Stimulated activated CD8-positive, alpha-beta memory T cell treated with anti-CD3 and anti-CD28 coated beads, Interleukin-7, amount 100 ng/mL, for 24 hours (primary cell): ENCODE measurements at places on chromosomes 5 and 9.
A peak's percentile ranks its signal among the peaks of the same experiment; 100 is the strongest.

GRCh38 chr5:2199697-2200096 lies 317.0 kb upstream of the IRX4 start:
- DNase-seq = no peak

DNA sequence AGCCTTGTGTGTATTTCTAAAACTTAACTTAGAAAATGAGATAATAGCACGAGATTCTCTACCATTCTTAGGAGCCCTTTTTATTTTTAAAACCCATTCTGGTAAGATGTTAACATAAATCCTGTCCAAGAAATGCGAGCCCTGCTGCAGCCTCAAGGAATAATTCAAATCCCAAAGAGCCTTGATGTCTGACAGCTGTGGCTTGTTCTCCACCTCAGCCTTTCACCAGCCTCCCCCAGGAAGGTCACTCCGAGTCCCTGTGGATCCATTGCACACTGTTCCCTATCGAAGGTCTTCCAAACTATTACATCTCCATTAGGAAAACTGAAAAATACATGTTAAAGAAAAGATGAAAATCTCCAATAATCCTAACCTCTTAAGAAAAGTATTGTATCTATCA lies 98.5 kb upstream of the S1PR3 start:
- no peak for DNase-seq

- no peak for DNase-seq
These were observed 29.9 kb downstream of the TUT7 start for GRCh38 chr9:86324308-86324707.

DNA sequence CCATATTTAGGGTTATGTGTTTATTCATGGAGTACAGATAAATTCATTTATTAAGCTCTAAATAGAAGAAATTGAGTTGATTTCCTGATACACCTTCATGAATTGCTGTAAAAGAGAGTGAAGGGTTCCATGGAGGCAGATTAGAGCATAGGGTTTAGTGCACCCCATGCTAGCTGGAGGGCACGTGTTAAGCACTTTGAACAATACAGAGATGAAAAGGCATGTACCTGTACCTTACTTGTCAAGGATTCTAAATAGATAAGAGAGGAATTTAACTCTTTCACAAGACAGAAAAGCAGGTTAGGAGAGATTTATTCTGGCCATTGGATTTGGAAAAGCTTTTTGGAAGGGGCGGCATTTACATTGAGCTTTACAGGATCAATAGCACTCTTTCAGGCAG lies 23.3 kb downstream of the TNFAIP8 start:
- DNase-seq = no peak

- no peak for DNase-seq
These were observed 40.0 kb upstream of the CACNA1B start for GRCh38 chr9:137837345-137838278.

GRCh38 chr9:134591082-134591571 lies 50.5 kb upstream of the COL5A1 start:
- no peak for DNase-seq

- no peak for DNase-seq
These were observed 54.5 kb upstream of the HTR4 start for GRCh38 chr5:148708854-148709253.

DNA sequence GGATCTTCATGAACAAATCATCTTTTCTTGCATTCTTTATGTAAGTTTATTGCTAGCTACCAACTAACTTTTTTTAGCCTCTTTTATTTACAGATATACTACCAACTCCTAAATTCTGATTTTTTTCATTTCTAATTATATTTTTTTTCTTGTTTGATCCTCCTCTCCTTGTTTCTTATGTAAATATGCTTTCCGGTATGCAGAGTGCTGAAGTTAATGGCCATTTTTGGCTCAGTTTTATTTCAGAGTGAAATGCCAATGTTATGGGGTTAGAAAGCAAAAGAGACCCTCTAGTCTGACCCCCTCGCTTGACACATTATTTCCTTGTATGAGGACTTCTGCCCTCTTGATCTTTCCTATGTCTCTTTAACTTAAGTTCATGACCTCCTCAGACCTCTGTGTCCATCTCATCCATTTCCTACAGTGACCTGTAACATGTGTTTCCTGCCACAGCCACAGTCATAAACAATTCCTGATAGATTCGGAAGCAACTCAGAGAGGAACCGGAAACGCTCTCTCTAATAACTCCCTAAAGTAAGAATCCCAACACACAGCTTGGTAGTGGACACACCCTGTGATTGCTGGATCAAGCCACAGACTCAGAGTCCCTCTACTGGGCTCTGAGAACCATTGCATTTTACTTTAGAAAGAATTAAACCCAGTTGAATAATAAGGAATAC lies 42.9 kb upstream of the AFAP1L1 start:
- no peak for DNase-seq

DNA sequence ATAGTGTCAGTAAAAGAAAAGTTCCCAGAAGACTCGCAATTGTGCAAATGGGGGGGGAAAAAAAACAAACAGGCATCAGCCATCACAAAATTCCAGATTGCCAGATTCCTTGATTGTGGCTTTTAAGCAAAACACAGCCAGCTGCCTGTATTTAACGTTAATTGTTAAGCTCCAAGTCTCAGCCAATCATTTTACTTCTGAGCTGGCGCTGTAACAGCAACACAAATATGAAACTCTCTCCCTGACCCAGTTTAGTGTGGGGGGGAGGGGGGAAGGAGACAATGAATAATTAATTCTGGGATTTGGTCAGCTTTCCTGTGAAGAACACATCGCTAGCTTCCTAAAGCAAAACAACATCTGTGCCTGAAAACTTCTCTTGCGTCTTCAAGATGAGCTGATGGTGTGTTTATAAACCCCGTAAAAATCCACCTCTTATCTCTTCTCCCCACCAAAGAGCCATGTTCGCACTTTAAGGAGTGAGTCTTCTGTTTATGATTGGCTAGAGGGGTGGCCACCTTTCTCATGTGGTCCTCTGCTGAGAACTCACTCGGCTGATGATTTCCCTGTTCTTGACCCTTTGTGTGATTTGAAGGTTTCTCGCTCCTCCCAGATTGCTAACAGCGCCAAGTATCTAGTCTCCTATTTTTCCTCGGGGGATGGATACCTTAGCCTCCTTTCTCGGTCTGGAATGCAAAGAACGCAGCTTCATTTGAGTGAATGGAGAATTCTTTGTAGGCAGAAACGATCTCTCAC lies 160.2 kb upstream of the DAPK1 start:
- DNase-seq = no peak

DNA sequence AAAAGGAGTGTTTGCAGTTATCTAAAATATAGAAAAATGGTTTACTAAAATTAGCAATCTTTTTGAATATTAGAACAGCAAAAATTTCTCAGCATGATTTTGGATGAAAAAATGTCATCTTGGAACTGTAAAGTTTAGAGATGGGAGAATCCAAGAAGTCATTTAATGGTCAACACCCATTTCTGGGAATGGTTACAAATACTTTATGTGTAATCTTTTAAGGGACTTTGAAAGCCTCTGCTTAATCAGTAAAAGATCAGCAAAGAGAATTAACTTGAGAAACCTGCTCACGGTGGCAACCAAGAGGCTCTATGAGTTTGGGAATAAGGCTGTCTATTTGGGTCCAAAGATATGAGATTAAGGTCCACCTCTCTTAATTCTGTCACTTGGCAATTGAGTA lies 13.0 kb downstream of the C1QTNF3 start:
- no peak for DNase-seq

GRCh38 chr9:28413471-28413870 lies 840.2 kb upstream of the C9orf72 start:
- DNase-seq = no peak

- no peak for DNase-seq
These were observed 132.3 kb upstream of the CDH12 start for GRCh38 chr5:22985446-22985845.

- no peak for DNase-seq
These were observed 112.7 kb upstream of the ITGA1 start for GRCh38 chr5:52674815-52675545.

- DNase-seq = no peak
These were observed 44.8 kb downstream of the PJA2 start for GRCh38 chr5:109364977-109365376.

DNA sequence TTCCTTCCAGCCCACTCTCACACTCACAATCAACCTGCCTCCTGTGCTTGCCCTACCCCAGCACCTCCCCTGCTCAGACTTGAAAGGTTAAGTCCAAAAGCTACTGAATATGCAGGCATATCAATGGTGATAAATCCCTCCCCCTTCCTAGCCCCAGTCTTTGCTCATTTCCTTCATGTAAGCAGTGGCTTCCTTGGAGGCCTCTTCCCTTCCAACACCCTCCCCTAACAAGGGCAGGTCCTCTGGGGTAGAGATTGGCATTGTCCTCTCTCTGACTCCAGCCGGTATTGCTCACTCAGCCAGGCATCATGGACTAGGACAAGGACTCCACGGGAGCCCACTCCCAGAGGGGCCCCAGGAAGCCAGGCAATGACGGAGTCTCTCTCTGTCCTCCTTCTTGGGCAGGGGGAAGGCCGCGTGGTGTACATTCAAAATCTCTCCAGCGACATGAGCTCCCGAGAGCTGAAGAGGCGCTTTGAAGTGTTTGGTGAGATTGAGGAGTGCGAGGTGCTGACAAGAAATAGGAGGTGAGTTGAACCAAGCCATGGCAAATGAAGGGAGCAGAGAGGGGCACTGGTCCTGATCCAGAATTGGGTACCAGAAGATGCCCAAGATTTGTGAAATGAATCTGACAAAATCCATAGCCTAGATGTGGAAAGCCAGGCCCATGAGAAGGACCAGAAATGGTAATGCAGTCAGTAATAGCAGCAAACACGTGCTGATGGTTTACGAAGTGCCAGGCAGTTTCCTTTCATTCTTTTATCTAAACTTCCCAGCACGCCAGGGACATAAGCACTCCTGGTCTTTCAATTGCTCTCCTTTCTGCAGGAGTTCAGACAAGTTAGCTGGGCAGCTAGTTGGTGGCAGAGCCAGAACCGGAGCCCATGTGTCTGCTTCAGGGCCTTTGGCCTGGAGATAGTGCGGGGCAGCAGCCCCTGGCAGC lies 102.5 kb downstream of the PDE6A start:
- DNase-seq = no peak

DNA sequence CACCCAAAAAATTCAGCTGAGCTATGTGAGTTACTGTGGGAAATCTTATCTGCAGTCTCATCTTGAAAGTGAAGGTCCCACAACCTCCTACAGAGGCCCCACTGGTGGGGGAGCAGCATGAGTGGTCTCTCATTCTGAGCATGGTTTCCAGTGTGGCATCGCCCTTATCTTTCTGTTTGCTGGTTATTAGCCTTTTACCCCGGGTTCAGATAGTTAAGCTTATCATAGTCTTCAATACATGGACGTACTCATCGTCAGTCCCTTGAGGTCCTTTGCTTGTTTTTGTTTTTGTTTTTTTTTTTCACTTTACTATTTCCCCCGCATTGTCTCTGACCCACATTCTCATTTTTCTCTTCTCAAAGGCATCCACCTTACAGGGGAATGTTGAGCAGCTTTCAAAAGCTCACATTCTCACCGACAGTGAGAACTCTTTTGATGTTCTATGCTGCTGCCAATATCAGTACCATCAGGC lies 7.7 kb upstream of the HAVCR2 start:
- DNase-seq = no peak

GRCh38 chr5:3818624-3819023 lies 223.0 kb downstream of the IRX1 start:
- DNase-seq = no peak

- DNase-seq = no peak
These were observed 157.2 kb upstream of the CD180 start for GRCh38 chr5:67353500-67354450.

DNA sequence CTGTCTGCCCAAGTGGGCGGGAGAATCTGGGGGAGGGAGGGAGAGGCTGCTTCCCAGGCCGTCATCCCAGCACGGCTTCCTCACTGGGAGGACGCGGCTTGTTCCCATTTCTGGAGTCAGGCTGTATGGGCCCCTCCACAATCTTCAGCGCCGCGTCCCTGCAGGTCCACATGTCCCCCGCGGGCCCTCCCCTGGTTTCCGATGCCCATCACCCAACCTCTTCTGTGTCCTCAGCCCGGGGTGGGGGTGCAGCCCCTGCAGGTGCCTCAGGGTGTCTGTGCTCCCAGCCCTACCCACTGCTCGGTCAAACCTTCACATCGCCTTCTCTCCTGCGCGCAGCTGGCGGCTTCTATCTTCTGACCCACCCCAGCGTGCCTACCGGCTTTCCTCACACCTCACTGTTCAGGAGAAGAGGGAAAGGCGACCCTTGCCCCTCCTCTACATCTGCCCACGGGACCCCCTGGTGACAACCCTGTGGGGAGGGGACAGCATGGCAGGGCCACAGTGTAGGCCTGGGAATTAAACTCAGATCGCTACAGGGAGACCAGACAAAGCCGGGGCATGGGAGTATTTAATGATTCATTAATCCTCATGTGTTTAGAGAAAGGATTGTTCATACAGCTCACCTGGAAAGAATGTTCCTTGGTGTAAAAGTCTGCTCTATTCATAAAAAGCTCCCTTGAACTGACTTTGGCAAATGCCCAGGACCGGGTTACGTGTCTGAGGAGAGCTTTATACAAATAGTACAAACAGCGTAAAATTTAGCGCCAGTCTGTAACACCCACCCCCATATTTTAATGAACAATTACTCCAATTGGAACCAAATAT lies 145.1 kb downstream of the IRX1 start:
- DNase-seq = no peak

DNA sequence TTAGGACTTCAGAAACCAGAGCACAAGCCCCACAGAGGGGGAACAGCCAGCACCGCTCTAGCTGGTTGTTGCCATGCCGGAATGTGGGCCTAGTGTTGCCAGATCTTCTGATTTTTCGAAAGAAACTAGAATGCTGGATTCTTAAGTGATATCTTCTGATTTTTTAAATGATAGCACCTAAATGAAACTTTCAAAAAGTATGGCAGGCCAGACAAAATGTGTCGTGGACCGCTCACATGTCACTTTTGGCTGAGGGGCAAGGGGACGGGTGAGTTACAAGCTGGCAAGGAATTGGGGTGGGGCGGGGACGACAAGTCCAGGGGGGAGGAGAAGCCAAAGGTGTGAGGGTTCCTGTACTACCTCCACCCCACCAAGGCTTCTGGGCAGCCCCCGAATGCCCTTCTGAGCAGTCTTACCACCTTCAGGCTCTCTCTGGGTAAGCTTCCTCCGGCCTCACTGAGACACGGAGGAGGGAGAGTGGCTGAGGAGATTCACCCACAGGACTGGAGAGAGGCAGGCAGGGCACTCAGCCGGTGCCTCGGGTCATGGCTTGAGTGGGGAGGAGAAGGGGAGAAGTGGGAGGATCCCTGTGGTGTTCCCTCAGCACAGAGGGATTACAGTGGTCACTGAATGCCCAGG lies 10.3 kb downstream of the B4GALT7 start:
- DNase-seq = no peak

GRCh38 chr9:134099123-134099761 lies 31.4 kb upstream of the BRD3 start:
- peak; percentile 37 for DNase-seq
